Right atrium auricular region (tissue), 2 donors: ENCODE measurements at places on chromosomes 11 and 22. TPM values are rescaled to one million over a fixed set of nuclear protein-coding genes. Genes with fewer than 3 reads are reported as not detected.

The BCO2 gene
- total RNA-seq, result 40.6 TPM

The PKDREJ gene
- total RNA-seq, result 0.07 TPM

The ANO9 gene
- total RNA-seq, result 0.11 TPM

The OR51F2 gene
- not detected for total RNA-seq

The SCGB1C1 gene
- total RNA-seq, result not detected

The IL18 gene
- total RNA-seq, result 17.0 TPM

The SCO2 gene
- total RNA-seq, result 0.94 TPM

The JAM3 gene
- 38.1 TPM for total RNA-seq

GRCh38 chr11:45187375-45187774, 40.9 kb downstream of the PRDM11 start:
- no peaks in the 10 kb centered on the region for H3K27me3 ChIP-seq
- H3K4me3 ChIP-seq, result no peak overlapping the region

DNA sequence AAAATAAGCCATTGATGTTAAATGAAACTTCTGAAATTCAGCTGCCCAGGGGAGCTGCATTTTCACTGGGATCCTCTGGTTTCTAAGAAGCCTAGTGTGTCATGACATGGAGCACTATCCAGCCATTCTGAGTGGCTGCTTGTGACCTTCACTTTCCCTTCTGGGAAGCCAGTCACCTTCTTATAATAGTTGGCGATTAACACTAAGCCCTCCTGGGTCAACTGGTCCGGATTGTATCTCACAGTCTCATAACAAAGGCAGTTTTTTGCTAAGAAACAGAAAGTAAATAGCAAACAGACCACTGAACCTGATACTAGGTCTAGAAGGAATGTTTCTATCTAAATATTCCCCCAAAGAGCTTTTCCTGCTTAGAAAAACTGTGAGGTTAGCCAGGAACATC, 7.9 kb downstream of the CSRP3 start:
- no peak for DNase-seq
- peak overlapping the region; percentile 83 for H3K27ac ChIP-seq

DNA sequence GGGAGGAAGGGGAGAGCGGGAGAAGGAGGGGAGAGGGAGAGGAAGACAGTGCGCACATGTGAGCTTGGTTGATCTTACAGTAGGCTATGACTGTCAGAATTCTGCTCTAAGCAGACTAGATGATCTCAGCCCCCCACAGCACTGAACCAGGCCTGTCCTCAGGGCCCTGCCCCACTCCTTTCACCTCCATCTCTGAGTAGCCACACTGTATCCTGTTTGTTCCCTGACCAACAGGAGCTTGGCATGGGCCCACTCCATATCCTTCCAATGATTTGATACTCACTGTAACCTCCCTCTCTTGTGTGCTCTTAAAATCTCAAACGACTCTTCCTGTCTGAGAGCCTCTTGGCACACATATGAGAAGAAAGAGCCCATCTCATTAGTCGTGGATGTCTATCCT, 86.1 kb upstream of the PARVA start:
- no peaks in the 10 kb centered on the region for H3K4me1 ChIP-seq
- H3K36me3 ChIP-seq, result no peaks in the 10 kb centered on the region
- H3K4me3 ChIP-seq, result no peak overlapping the region
- DNase-seq, result no peak
- H3K27ac ChIP-seq, result no peak overlapping the region

- H3K4me1 ChIP-seq, result peaks cover 34% of the 10 kb centered on the region
- H3K36me3 ChIP-seq, result no peaks in the 10 kb centered on the region
- DNase-seq, result peak; percentile 84
Observed at GRCh38 chr11:119729951-119730613, 1.1 kb upstream of the NECTIN1 start.

DNA sequence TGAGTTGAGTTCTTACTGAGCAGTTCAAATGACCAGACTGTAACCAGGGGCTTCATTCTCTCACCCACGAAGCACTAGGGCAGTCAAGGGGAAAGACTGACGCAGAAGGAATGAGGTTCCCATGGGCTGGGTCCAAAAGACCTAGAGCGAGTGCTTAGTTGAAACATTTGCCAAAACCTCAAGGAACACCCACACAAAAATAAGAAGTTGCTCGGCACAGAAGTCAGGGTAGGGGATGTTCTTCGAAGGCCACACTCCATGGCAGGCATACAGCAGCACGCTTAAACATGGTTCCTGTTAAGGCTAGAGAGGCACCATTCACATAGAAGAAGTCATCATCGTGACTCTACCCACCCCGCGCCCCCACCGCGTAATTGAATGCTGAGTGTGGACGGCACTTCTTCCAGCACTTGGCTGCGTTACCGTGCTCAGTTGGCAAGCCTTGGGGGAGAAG, 52.9 kb downstream of the TIMP3 start:
- no peaks in the 10 kb centered on the region for H3K27me3 ChIP-seq
- H3K4me3 ChIP-seq, result no peak overlapping the region
- H3K27ac ChIP-seq, result peak overlapping the region; percentile 97
- H3K4me1 ChIP-seq, result no peaks in the 10 kb centered on the region

- H3K27me3 ChIP-seq, result no peaks in the 10 kb centered on the region
- H3K36me3 ChIP-seq, result no peaks in the 10 kb centered on the region
- no peaks in the 10 kb centered on the region for H3K4me1 ChIP-seq
- DNase-seq, result no peak
- H3K4me3 ChIP-seq, result no peak overlapping the region
- no peak overlapping the region for H3K27ac ChIP-seq
Observed at GRCh38 chr11:36155124-36155561, 134.1 kb downstream of the COMMD9 start.

DNA sequence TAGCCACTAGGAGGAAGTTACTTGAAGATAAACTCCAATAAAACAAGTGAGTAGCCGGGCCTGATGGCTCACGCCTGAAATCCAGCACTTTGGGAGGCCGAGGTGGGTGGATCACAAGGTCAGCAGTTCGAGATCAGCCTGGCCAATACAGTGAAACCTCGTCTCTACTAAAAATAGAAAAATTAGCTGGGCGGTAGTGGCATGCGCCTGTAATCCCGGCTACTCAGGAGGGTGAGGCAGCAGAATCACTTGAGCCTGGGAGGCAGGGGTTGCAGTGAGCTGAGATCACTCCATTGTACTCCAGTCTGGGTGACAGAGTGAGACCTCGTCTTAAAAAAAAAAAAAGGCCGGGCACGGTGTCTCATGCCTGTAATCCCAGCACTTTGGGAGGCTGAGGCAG, 34.0 kb upstream of the CLPB start:
- DNase-seq, result no peak
- H3K36me3 ChIP-seq, result no peaks in the 10 kb centered on the region
- H3K27me3 ChIP-seq, result no peaks in the 10 kb centered on the region
- H3K4me3 ChIP-seq, result no peak overlapping the region

DNA sequence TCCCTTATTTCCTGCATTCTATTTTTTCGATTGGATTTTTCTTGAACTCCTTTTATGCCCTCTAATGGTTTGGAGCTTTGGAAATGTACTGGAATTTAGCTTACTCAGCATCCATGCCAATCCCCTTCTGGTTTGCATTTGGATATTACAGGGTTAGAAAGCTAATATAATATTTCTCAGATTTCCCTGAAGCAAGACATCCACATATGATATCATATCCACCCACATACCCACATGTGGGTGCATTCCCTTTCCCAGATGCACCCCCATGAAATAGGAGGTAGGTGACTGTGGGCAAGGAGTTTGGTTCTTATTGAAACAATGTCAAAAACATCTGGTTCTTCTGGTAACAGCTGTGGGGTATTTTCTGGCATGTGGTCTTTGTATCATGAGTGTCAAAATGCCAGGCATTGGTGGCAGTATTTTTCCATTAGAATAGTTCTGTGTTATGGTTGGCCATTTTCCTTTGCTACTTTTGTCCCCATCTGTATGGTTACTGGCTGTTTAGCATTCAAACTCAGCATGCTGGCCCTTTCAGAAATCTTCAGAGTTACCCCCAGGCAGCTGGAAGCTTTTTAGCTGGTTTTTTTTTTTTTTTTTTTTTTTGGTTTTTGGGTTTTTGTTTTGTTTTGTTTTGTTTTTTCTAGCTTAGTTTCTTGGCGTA, 32.7 kb upstream of the DDX10 start:
- no peaks in the 10 kb centered on the region for H3K36me3 ChIP-seq
- H3K4me1 ChIP-seq, result no peaks in the 10 kb centered on the region
- no peak overlapping the region for H3K27ac ChIP-seq
- no peak overlapping the region for H3K4me3 ChIP-seq

- H3K4me3 ChIP-seq, result peak overlapping the region; percentile 56
- H3K36me3 ChIP-seq, result peaks cover 17% of the 10 kb centered on the region
- H3K27me3 ChIP-seq, result no peaks in the 10 kb centered on the region
- H3K27ac ChIP-seq, result no peak overlapping the region
- DNase-seq, result no peak
Observed at GRCh38 chr11:65355776-65356393, 1.3 kb downstream of the TIGD3 start.

DNA sequence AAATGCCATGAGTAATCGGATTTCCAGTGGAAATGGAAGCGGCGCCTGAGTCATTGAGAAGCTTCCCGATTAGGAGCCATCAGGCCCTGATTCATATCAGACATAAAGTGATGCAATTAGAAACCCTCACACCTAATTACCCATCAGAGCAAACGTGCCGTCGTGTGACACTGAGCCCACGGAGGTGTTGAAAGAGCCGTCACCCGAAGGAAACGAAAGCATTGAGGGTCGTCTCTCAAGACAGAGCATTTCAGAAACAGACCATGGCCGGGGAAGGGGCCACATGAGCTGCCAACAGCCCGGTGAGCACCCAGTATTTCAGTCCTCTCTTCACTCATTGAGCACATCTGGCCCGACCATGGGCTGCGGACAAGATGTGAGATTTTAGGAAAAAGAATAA, 829.3 kb downstream of the TBC1D22A start:
- no peak overlapping the region for H3K27ac ChIP-seq
- H3K4me3 ChIP-seq, result no peak overlapping the region
- no peaks in the 10 kb centered on the region for H3K36me3 ChIP-seq

GRCh38 chr22:19499236-19499879, 19.6 kb downstream of the CDC45 start:
- H3K27ac ChIP-seq, result no peak overlapping the region
- H3K36me3 ChIP-seq, result no peaks in the 10 kb centered on the region
- H3K4me1 ChIP-seq, result no peaks in the 10 kb centered on the region
- no peak overlapping the region for H3K4me3 ChIP-seq
- H3K27me3 ChIP-seq, result no peaks in the 10 kb centered on the region
- no peak for DNase-seq

DNA sequence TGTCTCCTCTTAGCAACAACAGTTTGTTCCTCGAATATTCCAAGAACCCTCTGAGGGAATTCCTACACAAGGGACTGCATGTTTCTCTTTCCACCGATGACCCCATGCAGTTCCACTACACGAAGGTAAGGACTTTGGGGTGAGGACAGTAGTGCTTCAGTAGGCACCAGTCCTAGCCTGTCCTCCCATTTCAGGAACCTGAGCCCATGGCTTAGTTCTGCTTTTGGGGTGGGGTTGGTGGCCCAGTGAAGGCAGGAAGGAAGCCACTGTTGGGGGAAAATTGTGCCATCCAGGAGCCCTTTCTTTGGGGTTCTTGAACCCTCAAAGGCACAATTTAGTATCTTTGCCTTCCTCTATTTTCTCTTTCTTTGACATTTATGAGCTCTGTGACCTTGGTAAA, 38.2 kb downstream of the RNF141 start:
- no peak overlapping the region for H3K27ac ChIP-seq
- DNase-seq, result peak; percentile 56
- no peaks in the 10 kb centered on the region for H3K27me3 ChIP-seq
- no peaks in the 10 kb centered on the region for H3K4me1 ChIP-seq
- H3K36me3 ChIP-seq, result no peaks in the 10 kb centered on the region

- DNase-seq, result no peak
- no peak overlapping the region for H3K4me3 ChIP-seq
- H3K27me3 ChIP-seq, result no peaks in the 10 kb centered on the region
- H3K36me3 ChIP-seq, result no peaks in the 10 kb centered on the region
- H3K27ac ChIP-seq, result no peak overlapping the region
Observed at GRCh38 chr11:118439646-118440045, 3.4 kb downstream of the KMT2A start.

DNA sequence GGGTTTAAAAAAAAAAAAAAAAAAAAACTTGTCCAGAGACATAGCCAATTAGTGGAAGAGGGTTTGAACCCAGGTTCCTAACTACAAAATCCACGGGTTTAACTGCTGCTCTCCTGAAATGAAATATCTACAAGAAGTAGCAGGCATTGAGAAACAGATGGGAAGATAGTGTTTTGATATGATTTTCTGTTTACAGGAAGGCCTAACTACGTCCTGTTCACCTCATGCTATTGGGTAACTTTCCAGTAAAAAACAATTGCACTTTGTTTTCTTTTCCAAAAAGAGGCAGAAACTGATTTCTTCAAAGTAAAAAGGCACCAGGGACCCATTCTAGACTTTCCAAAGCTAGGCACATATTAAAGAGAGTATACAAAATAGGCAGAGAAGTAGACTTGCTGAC, 5.9 kb upstream of the C11orf91 start:
- H3K4me3 ChIP-seq, result no peak overlapping the region
- H3K4me1 ChIP-seq, result peaks cover 83% of the 10 kb centered on the region
- H3K27me3 ChIP-seq, result no peaks in the 10 kb centered on the region
- peak overlapping the region; percentile 65 for H3K27ac ChIP-seq
- DNase-seq, result no peak

- no peaks in the 10 kb centered on the region for H3K4me1 ChIP-seq
- DNase-seq, result no peak
- H3K36me3 ChIP-seq, result no peaks in the 10 kb centered on the region
- no peak overlapping the region for H3K4me3 ChIP-seq
Observed at GRCh38 chr11:35478471-35479091, 46.8 kb downstream of the PAMR1 start.

DNA sequence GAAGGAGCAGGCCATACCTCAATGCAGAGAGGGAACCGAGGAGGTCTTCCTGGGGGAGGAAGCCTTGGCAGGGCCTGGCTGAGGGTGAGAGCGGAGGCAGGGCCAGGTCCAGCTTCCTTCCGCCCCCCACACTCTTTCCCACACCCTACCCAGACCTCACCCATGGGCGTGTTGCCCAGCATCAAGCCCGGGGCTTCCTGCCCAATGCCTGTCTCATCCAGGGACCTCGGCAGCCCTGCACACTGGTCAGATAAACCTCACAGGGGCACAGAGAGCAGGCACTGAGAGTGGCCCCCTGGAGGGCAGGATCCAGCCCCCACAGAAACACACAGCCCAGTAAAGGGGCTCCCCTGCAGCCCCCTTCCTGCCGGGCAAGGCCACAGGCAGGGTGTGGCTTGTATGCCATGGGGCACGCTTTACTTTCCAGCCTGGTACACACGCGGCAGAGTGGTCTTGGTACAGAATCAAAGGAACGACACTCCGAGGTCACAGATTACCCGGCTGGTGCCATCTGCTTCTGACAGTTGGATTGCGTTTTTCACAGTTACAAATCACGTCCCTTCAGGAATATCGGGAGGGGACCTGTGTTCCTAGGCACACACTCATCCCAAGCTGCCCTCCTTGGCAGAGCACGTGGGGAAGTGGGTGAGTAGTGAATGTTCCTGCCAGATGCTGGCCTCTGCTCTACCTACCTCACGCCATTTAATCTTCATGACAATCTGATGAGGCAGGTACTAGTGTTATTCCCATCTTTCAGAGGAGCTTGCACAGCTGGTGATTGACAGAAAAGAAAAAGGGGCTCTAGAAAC, 20.0 kb upstream of the CD5 start:
- H3K4me1 ChIP-seq, result no peaks in the 10 kb centered on the region
- H3K4me3 ChIP-seq, result no peak overlapping the region
- H3K27me3 ChIP-seq, result no peaks in the 10 kb centered on the region
- no peak for DNase-seq
- H3K27ac ChIP-seq, result no peak overlapping the region
